A549 treated with Mapracorat at 1 μM for 4 hours (cell line): ENCODE measurements at places on chromosomes 16 and 17. TPM values are rescaled to one million over a fixed set of nuclear protein-coding genes. Genes with fewer than 3 reads are reported as not detected.

The CACNA1G gene
- total RNA-seq, result 2.7 to 4.6 TPM (median 4.1 TPM) in 5 replicates

The ASPHD1 gene
- 15.1 to 26.3 TPM (median 23.9 TPM) in 5 replicates for total RNA-seq

The MYH2 gene
- not detected in 5 replicates for total RNA-seq

The CDRT15L2 gene
- total RNA-seq, result not detected in 5 replicates

The SDR42E2 gene
- not detected in 5 replicates for total RNA-seq

The SLC9A5 gene
- 1.1 to 1.9 TPM (median 1.5 TPM) in 5 replicates for total RNA-seq

The SLC13A2 gene
- total RNA-seq, result 0.12 to 0.19 TPM (median 0.17 TPM) in 4 of 5 replicates, not detected in the other

The MT1G gene
- not detected in 5 replicates for total RNA-seq

The ZFHX3 gene
- 7.4 to 9.9 TPM (median 9.0 TPM) in 5 replicates for total RNA-seq

The EME1 gene
- 14.5 to 16.8 TPM (median 14.9 TPM) in 5 replicates for total RNA-seq

The DNAAF1 gene
- 0.26 to 0.85 TPM (median 0.35 TPM) in 5 replicates for total RNA-seq

The CX3CL1 gene
- 0.07 to 0.18 TPM (median 0.12 TPM) in 5 replicates for total RNA-seq
